Activated CD4-positive, alpha-beta T cell treated with anti-CD3 and anti-CD28 coated beads, Interleukin-2, amount 50 U/mL, for 48 hours (primary cell): ENCODE measurements at places on chromosomes 11 and 22.

DNA sequence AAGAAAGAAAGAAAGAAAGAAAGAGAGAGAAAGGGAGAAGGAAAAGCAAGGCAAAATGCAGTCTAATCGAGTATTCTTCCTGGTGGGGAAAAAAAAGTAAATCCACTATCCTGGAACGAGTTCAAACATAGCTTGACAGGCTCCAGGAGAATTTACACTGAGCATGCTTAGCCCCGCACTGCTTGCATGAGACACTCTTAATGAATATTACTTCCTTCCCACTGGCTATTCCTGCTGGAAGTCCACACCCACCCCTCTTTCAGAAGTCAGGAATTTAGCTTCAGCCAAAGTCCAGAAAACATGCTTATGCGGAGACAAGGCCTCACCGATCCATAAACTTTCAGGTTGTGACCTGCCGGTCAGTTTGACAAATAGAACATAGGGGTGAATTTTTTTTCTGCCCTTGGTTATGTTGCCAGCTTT is 251.8 kb upstream of the BLID start:
- no peak for DNase-seq

DNA sequence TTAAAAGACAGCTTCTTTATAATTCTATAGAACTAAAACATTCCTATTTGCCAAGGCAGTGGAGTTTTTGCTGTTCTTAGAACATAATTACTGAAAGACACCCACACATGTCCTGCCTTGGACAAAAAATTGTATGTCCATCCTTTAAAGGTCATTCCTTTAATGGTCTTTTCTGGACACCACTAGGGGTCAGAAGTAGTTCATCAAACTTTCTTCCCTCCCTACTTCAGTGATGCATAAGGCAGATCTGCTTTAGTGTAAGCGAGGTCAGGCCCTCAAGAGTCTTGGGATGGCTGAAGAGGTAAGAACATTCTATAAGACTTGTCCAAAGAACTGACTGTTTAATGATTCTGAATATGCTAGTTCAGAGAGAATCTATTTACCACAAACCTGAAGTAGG is 4.3 kb upstream of the OR51V1 start:
- DNase-seq = no peak

- peak; percentile 46 for DNase-seq
Measured at GRCh38 chr11:20156280-20156875, 3.9 kb downstream of the DBX1 start.

- DNase-seq = no peak
Measured at GRCh38 chr22:27648853-27649252, 152.7 kb downstream of the MN1 start.

GRCh38 chr11:117717485-117718314 is 79.3 kb downstream of the DSCAML1 start:
- no peak for DNase-seq
